Right ventricle myocardium superior (tissue), 1 donor: ENCODE measurements at places on chromosomes 12 and 14. TPM values are rescaled to one million over a fixed set of nuclear protein-coding genes. Genes with fewer than 3 reads are reported as not detected.

Gene CLEC4D
- not detected for total RNA-seq

Gene TMCC3
- total RNA-seq: 1.5 TPM

Gene SLC25A47
- not detected for total RNA-seq

DNA sequence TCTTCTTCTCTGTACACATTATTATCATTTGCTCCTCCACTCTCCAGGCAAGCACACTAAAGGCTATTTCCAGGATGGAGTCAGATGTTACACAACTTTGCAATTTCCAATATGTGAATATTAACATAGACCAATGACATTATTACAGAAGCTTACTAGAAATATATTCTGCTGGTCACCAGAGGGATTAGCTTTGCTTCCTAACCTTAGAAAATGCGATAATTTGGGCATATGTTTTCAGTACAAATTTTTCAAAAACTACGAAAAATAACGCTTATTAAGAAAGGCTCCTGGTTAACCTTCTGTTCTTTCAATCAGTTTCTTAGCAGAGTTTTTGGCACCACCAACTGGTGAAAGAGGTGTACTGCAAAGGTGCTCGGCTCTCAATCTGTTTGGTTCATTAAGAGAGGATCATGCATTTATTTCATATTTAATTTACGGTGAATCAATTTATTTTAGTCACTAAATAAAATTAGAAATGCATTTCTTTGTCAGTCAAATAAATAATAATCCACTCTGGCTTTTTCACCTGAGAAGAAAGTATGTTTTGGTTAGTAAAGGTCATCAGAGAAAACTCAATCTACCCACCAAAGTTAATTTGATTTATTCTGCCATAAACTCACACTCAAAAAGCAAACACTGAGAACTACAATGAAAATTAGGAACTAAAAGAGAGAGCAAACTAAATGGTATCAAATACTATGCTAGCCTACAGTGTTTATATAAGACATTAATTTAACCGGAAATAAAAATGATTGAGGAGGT, 39.2 kb downstream of the EFCAB11 start:
- DNase-seq: no peak

- DNase-seq: no peak
These were observed 8.8 kb downstream of the DEPDC4 start for GRCh38 chr12:100258127-100258526.

- no peak for DNase-seq
These were observed 11.5 kb downstream of the OAS2 start for GRCh38 chr12:112989806-112990205.
